ENCODE measurements at places on chromosomes 12 and 14.

DNA sequence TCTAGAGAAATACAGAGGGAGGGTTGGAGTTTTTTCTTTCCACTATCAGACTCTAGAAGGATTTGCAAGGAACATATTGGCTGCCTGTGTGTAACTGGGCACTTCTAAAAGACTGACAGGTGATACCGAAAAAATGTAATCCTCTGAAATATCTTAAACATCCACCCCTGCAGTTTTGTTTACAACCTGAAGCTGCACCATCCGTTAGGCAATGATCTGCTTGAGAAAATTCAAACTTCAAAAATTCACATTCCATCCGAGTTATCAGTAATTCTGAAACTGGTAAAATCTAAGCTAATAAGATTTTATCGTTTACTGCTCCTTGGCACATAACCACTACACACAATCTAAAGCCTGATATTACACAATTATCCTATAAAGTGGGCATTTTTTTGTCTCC lies 528.6 kb downstream of the FUT8 start:
- no peak for DNase-seq

GRCh38 chr12:195951-196350 lies 18.0 kb downstream of the SLC6A12 start:
- no peak for DNase-seq

- no peak for DNase-seq
Measured at GRCh38 chr12:95529693-95530225, 21.5 kb downstream of the USP44 start.

DNA sequence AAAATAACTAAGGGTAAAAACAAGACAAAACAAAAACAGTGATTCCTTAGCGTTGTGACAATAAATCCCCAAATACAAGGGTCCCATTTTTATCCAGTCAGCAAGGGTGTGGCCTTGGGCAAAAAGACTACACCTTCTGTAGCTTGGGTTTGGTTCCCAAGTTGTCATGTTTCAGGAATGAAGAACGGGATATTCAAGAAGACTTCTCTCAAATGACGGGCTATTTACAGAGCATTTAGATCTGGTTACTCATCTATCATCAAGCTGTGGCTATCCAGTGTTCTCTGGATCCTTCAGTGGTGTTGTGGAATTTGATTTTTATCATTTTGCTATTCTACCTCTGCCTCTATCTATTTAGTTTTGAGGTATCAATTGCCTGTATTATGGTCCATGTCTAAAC lies 219.7 kb downstream of the SLC25A21 start:
- no peak for DNase-seq

- no peak for DNase-seq
Measured at GRCh38 chr12:123971770-123972456, 718 bp downstream of the CCDC92 start.

DNA sequence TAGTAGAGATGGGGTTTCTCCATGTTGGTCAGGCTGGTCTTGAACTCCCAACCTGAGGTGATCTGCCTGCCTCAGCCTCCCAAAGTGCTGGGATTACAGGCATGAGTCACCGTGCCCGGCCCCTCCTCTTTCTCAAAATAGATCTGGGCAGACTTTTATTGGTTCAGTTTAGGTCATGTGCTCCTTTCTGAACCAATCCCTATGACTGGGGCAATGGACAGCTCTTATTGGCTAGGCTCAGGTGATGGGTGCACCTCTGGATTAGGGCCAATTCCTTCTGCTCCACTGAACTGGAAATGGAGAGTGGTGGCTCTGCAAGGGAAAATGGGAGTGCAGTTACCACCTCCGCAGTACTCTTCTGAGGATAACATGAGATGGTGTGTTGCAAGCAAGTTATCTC lies 6.2 kb upstream of the ATP6V0A2 start:
- DNase-seq, result no peak

GRCh38 chr14:49991491-49991890 lies 98.6 kb downstream of the ARF6 start:
- no peak for DNase-seq

- DNase-seq, result no peak
Measured at GRCh38 chr12:131011165-131012079, 57.7 kb downstream of the ADGRD1 start.

DNA sequence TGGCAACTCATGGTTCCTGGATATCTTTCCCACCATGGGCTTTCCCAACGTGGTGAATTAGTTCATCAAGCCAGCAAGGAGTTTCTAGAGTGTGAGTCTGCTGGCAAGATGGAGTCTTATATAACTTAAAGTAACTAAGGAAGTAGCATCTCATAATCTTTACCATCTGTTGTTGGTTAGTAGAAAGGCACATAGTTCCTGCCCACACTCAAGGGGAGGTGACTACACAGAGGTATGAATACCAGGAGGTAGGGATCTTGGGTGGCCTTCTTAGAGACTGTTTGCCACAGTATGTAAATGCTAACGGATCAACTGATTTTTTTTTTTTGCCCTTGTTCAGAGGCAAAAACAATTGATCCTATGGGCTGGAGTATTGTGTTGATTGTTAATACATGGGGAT lies 446.9 kb downstream of the ATP23 start:
- DNase-seq, result no peak

DNA sequence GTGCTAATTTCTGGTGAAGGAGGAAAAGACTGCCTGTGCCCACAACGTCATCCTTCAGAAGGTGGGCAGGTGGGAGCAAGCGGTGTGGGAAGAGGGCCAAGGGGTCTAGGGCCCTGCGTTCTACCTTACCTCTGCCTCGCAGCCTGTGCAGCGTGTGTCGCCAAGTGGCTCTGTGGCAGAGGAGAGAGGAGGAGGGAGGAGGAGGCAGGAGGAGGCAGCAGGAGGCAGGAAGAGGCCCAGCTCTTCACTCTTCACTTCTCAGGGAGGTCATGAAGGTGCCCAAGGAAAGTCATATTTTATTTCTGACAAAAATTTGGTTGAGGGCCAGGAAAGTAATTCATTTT lies 177.9 kb downstream of the MYRFL start:
- DNase-seq, result no peak

DNA sequence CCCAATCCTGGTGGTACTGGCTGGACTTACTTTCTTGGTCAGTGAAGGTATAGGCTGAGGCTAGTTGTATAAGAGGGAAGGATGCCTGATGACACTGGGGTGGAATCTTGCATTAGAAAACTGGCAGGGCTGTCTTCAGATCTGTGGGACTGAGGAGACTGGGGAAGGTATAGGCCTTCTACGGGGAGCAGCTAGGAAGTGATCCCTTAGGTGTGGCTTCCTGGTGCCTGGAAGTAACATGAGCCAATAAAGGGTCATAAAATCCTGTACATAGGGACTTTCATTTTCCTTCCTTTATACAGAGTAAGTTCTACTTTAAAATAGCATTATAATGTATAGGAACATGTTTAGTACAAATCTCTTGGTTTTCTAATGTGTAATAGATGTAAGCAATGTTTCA lies 716.8 kb downstream of the LRFN5 start:
- DNase-seq, result no peak

- DNase-seq, result no peak
Measured at GRCh38 chr12:57844709-57845477, 1.6 kb downstream of the CTDSP2 start.

- no peak for DNase-seq
Measured at GRCh38 chr12:31482816-31483215, 108.1 kb downstream of the DENND5B start.

- peak; percentile 88 for DNase-seq
Measured at GRCh38 chr14:49893309-49894213, 679 bp downstream of the ARF6 start.

DNA sequence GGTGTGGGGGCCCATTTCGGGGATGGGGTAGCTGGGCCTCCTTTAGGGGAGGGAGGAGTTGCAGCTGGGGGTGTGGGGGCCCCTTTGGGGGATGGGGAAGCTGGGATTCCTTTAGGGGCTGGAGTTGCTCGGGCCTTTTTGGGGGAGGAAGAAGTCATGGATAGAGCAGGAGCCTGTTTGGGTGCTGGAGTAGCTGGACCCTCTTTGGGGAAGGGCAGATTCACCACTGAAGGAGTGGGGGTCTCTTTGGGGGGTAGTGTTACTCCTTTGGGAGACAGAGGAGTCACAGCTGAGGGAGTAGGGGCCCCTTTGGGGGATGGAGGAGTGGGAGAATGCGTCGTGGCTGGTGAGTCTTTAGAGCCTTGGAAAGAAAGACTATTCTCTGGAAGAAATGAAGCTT lies 6.5 kb downstream of the NACA start:
- no peak for DNase-seq

- DNase-seq, result no peak
Measured at GRCh38 chr12:120540445-120540844, 6.3 kb downstream of the RNF10 start.

- DNase-seq, result no peak
Measured at GRCh38 chr12:115323223-115323905, 639.4 kb upstream of the TBX3 start.

GRCh38 chr12:57332646-57333312 lies 81.8 kb upstream of the STAC3 start:
- no peak for DNase-seq

DNA sequence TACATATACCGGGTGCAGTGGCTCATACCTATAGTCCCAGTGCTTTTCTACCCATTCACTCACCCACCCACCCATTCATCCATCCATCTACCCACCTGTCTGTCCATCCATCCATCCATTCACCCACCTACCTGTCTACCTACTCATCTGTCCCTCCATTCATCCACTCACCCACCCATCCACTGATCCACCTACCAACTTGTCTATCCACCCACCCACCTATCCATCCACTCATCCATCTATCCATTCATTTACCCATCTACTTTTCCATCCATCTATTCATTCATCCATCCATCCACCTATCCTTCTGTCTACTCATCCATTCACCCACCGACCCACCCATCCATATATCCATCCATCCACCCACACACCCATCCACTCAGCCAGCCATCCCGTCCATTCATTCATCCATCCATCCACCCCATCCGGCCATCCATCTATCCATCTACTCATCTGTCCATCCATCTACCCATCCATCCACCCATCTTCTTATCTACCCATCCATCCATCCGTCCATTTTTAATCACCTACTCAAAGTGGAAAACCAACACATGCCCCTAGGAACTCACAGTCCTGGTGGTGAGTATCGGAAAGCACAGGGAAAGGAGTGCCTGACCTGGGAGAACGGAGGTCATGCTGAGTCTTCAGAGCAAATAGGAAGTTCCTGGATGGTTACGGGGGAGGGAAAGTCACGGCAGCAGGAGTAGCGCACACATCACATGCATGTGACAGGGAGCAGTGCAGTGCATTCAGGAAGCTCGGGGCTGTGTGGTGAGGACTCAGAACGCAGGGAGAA lies 20.0 kb downstream of the DDX51 start:
- DNase-seq, result no peak

- DNase-seq, result no peak
Measured at GRCh38 chr14:33899723-33900341, 51.0 kb downstream of the EGLN3 start.

GRCh38 chr14:103221781-103222358 lies 98.6 kb downstream of the TNFAIP2 start:
- DNase-seq, result no peak

DNA sequence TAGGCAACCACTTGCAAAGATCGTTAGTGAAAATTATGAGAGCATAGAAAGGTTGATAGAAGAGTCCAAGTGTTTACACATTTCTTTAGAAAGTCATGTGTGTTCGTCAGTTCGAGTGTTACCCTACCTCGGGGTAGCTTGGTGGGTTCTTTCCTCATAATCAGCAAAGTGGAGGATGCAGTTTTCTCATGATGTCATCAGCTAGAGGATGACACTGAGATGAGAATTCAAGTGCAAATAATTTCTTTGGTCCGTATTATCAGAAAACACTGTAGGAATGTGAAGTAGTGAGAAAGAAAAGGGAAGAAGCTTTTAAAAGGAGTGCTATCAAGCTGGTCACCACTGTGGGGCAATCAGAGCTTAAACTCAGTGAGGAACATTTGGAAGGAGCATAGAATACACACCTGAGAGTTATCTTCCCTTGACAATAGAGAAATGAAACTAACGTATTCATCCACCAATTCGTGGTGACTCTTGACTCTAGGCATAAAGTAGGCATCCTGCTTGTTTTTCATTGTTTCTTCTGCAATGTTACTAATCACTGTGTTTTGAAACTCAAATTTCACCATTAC lies 1340.9 kb upstream of the TMEM132C start:
- DNase-seq, result no peak

DNA sequence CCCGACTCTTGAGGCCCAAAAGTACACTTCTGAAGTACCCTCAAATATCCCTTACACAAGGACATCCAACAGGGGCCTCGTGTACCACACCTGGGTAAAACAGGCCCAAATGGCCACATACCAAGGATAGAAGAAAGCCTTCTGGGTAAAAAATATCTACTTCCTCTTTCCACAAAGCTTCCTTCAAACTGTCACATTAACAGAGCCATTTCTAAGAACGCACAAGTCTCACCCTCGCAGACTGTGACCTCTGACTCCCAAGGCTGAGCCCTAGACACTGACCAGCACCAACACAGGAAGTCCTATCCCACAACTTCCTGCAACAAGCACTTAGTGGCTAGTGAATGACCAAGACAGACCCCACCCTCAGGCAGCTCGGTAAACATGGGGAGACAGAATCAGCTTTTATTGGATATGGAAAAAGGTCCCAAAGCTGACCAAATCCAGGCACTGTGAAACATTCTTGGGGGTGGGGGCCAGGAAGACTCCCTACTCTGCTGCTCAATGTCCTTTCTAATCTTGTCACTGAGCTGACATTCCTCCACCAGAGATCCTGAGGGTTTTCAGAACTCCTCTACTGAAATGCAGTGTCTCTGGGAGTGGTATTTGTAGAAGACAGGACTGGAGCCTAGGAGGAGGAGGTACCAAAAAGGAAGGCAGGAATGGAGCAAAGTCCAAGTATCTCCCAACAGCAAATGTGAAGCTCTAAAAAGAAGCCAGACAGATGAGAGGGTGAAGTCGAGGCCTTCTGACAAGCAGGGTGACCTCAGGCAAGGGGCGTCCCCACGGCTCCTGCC lies 15.9 kb downstream of the KCTD10 start:
- DNase-seq, result no peak

GRCh38 chr12:113173081-113173698 lies 12.1 kb downstream of the DDX54 start:
- no peak for DNase-seq

- no peak for DNase-seq
Measured at GRCh38 chr14:57323721-57324120, 55.0 kb downstream of the AP5M1 start.

DNA sequence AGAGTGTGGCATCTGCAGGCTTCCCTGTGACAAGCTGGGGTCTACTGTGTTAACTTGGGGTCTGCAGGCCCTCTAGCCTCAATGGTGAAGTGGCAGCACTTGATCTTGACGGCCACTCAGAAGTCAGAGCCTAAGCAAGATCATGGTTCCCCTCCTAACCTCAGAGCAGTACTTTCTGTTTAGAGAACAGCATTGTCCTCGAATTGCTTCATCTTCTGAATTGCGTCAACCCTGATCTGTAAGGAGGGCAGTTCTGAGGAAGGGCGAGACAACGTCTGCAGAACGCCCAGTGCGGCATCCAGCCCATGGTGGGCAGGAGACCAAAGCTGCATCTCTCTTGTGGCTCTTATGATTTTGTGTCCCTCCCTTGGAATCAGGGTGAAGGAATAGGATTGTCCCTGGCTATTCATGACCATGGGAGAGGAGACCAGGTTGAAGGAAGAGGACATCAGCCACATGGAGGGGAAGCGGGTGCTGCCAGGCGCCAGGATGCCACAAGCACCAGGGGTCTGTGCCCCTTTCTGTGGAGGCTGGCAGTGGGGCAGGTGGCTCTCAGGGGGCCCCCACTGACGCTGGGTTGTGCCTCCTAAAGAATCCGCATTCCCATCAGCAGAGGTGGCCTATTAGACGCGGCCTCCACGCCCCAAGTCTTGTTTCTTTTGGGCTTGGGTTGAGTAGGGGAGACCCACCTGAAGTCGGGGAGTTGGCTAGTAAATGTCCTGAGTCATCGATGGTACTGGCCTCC lies 2.2 kb downstream of the SERPINA9 start:
- DNase-seq, result no peak

- no peak for DNase-seq
Measured at GRCh38 chr14:67459336-67459735, 29.2 kb downstream of the TMEM229B start.
